ENCODE measurements at places on chromosomes 7 and 10.

- DNase-seq = no peak
Measured at GRCh38 chr10:282294-283139, 147.3 kb downstream of the ZMYND11 start.

- DNase-seq = no peak
Measured at GRCh38 chr10:29670761-29671160, 36.0 kb upstream of the SVIL start.

- DNase-seq = no peak
Measured at GRCh38 chr10:132397036-132397541, at the start of gene PWWP2B. Gene PWWP2B (plus strand): TSS chr10:132397200. CDS start chr10:132397227, 27 bp downstream.

- DNase-seq = no peak
Measured at GRCh38 chr7:157263156-157263555, 73.6 kb upstream of the DNAJB6 start.

DNA sequence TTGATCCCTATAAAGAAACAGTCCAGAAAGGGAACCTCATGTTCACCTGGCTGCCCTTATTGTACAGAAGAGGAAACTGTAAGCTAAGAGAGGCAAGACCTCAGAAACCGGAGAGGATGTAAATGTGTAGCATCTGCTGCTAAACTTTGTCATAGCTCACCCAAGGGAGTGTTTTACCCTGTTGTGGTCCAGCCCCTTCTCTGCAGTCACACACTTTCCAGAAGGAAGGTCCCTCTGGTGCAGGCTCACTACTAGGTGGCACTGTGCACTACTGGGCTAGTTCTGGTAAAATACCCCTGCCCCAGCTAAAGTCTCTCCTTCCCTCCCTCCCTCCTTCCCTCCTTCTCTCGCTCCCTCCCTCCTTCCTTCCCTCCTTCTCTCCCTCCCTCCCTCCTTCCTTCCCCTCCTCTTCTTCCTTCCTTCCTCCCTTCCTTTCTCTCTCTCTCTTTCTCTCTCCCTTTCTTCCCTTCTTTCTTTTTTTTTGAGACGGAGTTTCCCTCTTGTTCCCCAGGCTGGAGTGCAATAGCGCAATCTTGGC is 42.5 kb upstream of the LCOR start:
- DNase-seq = peak; percentile 55

DNA sequence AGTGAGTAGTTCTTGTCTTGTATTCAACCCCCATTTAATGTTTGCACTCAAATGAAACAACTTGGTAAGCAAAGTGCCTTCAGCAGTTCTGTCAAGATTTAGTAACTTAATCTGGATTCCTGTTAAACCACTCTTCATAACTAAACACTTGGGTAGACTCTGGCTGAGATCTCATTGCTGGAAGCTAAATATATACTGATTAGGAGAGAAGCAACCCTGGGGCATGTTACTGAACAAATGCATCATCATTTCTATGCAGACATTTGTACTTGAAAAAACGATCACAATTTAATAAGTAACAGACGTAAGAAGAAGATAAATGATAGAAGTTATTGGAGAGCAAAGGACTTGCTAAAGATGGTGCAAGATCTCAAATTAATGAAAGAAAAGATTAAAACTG is 308.4 kb upstream of the POM121L12 start:
- DNase-seq = no peak
